ENCODE measurements at places on chromosomes 5 and 9.

DNA sequence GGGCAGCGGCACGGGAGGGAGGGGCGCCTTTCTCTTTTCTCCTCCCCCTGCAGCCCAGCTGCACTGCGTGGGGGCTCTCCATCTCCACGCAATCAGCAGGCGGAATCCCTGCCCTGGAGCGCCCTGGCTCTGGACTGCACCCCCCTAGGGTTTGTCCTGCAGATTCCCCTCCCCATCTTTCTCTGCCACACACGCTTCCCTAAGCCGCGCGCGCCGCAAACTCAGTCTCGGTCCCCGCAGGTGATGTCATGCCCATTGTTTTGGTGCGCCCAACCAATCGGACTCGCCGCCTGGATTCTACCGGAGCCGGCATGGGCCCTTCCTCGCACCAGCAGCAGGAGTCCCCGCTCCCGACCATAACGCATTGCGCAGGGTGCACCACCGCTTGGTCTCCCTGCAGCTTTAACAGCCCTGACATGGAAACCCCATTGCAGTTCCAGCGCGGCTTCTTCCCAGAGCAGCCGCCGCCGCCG is at the start of gene KCNN2:
Gene KCNN2, plus strand, starts transcription at position 347 of the 473 bp plus-strand sequence. Its CDS starts 70 bp downstream, at position 417.
- DNase-seq, result no peak

DNA sequence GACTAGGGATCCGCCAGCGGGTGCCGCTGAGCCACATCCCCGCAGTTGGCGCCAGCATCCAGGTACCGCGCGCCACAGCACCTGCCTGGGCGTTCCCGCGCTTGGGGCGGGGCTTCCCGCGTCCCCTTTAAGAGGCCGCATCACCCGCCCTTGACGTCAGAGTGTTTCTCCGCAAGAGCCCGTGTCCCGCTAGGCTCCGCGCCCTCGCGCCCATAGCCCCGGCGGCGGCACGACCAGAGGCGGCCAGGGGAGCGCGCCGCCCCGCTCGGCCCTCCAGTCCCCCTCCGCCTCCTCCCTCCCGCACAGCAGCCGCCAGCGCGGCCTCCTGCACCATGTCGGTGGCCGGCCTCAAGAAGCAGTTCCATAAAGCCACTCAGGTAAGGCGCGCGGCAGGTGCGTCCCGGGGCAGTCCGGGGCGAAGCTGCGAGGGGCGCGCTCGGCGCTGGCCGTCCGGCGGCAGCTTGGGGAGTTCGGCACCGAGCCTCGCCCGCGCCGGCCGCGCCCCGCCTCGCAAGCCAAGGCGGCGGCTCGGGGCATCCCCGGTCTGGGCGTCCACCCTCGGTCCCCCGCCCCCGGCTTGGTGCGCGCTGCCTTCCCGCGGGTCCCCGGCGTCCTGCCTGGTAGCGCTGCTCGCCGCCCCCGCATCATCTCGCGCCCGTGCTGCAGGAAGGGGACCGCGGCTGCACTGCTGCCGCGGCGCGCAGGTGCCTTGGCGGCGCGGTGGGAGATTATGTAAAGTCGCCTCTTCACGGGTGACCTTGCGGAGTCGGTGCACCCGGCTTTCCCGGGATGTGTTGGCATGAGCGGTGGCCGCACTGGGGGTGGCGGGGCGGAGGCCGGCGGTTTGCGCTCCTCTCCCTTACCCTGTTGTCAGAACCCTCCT is at the start of gene SH3GL2:
Gene SH3GL2, plus strand, starts transcription at position 156 of the 883 bp plus-strand sequence.
- no peak for DNase-seq

- no peak for DNase-seq
Observed at GRCh38 chr9:19999491-20000057, 210.7 kb upstream of the SLC24A2 start.

GRCh38 chr5:82521431-82522051 is 243.4 kb upstream of the RPS23 start:
- DNase-seq, result no peak

GRCh38 chr5:77852068-77852513 is 76.0 kb upstream of the TBCA start:
- no peak for DNase-seq

DNA sequence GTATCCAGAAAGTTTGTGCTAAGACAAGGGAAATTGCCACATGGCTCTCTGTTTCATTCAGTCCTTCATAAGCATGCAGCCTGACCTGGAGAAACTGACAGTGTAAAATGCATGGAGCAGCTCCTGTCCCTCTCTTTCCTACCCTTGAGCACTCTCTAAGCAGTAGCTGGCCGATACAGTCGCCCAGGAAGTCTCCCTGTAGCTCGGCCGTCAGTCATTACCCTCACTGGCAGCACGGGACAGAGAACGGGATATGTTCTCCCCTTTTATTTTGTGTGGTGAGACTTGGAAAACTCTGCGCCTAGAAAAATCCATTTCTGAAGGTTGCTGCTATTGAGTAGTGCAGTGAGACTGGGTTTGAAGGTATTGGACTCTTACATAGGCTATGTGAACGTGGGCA is 56.8 kb upstream of the KCNMB1 start:
- no peak for DNase-seq
